ENCODE measurements at places on chromosomes 2 and 18. TPM values are rescaled to one million over a fixed set of nuclear protein-coding genes. Genes with fewer than 3 reads are reported as not detected.

SERPINB5 gene
- total RNA-seq = not detected

LIMS2 gene
- total RNA-seq = 0.51 TPM

CDH7 gene
- total RNA-seq = not detected

AQP12B gene
- total RNA-seq = not detected

GMCL1 gene
- total RNA-seq = 9.1 TPM

NEMP2 gene
- 6.3 TPM for total RNA-seq

CENPO gene
- 9.1 TPM for total RNA-seq

LRP1B gene
- total RNA-seq = under 0.01 TPM

SCN9A gene
- 58.6 TPM for total RNA-seq

PTH2R gene
- total RNA-seq = not detected

HOXD12 gene
- not detected for total RNA-seq

SF3B1 gene
- total RNA-seq = 195 TPM

SLC39A10 gene
- 60.9 TPM for total RNA-seq

ALPP gene
- not detected for total RNA-seq

MAPRE3 gene
- total RNA-seq = 7.9 TPM

Measured in fibroblast of lung (primary cell).